ENCODE measurements at places on chromosomes 4 and X.

DNA sequence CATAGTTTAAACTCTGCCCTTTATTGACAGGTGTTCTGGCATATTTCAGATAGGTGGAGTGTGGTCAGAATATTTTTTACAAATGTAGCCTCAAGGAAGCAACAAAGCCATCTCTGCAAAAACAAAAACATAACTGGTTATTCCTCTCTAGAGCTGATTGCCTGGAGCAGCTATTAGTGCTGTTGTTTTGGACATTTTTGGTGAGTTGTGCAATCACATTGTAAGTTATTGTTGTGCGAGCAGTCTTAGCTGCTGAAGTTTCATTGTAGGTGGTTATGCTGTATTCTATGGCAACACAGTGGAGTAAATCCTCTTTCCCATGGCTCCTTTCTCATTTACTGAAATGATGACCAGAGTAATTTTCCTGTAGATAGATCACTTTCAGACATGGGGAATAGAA, 1413.0 kb downstream of the PCDH7 start:
- DNase-seq = no peak

GRCh38 chrX:105646592-105647372, 175.6 kb upstream of the NRK start:
- DNase-seq = no peak

DNA sequence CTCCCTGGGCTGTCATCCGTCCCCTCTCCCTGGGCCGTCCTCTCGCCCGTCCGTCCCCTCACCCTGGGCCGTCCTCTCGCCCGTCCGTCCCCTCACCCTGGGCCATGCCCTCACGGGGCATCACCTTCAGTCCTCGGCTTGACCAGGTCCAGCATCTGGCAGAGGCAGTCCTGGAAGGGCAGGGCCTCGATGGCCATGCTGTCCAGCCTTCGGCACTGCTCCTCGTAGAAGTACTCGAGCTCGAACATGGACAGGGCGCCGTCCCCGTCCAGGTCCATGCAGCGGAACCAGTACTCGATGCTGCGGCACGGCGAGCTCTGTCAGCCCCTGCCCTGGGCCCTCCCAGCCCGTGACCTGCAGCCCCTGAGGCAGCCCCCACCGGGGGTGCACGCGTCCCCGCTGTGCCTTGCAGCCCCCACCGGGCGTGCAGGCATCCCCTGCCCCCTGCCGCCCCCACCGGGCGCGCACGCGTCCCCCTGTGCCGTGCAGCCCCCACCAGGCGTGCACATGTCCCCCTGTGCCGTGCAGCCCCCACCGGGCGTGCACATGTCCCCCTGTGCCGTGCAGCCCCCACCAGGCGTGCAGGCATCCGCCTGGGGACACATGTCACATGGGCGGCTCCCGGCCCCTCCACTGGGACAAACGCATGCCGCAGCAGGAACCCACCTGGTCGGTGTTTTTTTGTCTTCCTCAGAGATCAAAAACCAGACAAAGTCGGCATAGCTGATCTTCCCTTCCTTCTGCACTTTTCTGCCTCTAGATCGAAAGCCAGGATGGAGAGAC, 22.2 kb upstream of the GTPBP6 start:
- no peak for DNase-seq

DNA sequence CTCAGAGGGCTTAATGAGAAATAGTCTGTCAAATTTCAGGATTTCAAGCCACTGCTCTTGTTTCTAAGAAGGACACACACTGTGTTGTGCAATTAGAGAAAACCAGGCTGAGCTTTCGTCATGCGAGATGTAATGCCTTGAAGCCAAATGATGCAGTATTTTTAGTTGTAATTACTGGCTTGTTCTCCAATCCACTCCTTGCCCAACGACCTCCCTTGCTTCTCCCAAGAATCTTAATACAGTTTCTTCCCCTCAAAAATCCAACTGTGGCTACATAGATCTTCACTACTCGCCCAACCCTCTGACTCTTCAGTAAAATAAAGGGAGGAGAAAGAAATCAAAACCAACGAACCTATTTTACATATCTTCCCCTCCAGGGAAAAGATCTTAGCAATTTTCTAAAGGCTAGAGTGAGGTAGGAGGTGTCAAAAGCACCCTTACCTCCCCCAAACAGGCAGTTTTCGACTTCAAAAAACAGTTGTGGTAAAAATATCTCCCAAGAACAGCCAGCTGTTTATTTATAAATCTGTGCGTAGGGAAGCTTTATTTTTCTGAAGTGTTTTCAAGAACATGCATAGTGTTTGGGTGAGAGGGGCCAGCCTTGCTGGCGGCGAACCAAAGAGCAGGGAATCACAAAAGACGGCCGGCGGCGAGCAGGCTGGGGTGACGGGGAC, 68.7 kb downstream of the MGST2 start:
- no peak for DNase-seq

- DNase-seq = no peak
Measured at GRCh38 chr4:90078440-90078839, 48.8 kb upstream of the CCSER1 start.

- no peak for DNase-seq
Measured at GRCh38 chr4:107579099-107579498, 140.9 kb downstream of the PAPSS1 start.

- no peak for DNase-seq
Measured at GRCh38 chr4:7768736-7769135, 170.9 kb downstream of the AFAP1 start.

- no peak for DNase-seq
Measured at GRCh38 chr4:57190601-57191481, 80.7 kb upstream of the IGFBP7 start.

- DNase-seq = no peak
Measured at GRCh38 chr4:26420913-26421312, 69.4 kb downstream of the CCKAR start.

- no peak for DNase-seq
Measured at GRCh38 chr4:148007792-148008191, 275.9 kb downstream of the ARHGAP10 start.

GRCh38 chr4:149409555-149409962, 406.1 kb downstream of the IQCM start:
- DNase-seq = no peak

- no peak for DNase-seq
Measured at GRCh38 chr4:122617597-122618593, 3.0 kb downstream of the IL21 start.

DNA sequence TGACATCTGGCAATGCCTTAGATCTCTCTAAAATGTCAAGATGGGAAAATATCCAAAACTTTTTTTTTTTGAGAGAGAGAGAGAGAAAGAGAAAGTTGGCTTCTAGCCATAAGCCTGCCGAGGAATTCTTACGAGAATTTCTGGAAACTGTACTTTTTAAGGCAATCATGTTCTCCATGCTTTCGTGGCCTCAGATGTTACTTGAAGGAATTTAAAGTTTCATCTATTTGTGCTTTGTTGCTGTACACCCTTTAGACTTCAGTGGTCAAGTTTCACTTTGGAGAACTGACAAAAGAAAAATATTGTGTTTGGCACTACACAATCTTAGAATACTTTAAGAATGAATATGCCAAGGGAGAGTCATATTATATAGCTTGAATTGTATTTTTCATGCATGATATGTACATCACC, 53.9 kb downstream of the FAT4 start:
- peak; percentile 76 for DNase-seq

GRCh38 chr4:72489267-72489666, 79.8 kb downstream of the ADAMTS3 start:
- no peak for DNase-seq

DNA sequence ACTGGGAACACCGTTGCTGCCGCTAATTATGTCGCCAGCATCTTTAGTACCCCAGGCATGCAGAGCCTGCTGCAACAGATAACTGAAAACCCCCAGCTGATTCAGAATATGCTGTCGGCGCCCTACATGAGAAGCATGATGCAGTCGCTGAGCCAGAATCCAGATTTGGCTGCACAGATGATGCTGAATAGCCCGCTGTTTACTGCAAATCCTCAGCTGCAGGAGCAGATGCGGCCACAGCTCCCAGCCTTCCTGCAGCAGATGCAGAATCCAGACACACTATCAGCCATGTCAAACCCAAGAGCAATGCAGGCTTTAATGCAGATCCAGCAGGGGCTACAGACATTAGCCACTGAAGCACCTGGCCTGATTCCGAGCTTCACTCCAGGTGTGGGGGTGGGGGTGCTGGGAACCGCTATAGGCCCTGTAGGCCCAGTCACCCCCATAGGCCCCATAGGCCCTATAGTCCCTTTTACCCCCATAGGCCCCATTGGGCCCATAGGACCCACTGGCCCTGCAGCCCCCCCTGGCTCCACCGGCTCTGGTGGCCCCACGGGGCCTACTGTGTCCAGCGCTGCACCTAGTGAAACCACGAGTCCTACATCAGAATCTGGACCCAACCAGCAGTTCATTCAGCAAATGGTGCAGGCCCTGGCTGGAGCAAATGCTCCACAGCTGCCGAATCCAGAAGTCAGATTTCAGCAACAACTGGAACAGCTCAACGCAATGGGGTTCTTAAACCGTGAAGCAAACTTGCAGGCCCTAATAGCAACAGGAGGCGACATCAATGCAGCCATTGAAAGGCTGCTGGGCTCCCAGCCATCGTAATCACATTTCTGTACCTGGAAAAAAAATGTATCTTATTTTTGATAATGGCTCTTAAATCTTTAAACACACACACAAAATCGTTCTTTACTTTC, 1.8 kb downstream of the UBQLN2 start:
- DNase-seq = no peak

GRCh38 chr4:152628128-152628527, 51.7 kb downstream of the TMEM154 start:
- no peak for DNase-seq

DNA sequence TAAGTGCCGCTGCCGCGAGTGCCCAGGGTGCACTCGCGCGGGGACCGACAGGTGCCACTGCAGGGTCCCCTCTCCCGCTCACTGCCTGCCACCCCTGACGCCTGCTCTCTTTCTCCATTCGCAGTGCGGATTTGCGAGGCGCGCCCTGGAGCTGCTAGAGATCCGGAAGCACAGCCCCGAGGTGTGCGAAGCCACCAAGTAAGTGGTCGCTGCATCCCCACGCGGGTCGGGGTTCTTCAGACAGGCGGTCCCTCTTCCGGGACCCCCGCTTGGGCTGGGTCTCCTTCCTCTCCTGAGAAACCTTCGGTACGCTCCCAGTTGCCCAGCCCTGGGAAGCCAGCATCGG, 547 bp downstream of the GUCY1A1 start:
- no peak for DNase-seq

DNA sequence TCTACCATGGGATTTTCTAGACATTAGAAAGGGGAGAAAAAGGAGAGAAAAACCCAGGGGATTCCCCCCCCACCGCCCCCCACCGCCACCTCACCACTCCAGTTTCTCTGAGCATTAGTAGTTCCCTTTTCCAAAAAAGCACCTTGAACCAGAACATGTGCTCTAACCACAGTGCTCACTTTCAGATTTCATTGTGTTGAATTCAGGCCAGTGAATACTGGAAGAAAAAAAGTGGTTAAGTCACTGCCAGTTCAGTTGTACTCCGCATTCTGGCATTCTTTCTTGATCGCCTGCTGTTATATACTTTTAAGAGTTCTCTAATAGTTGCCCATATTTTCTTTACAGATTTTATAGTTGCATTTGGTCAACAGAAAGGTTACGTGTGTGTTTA, 40.9 kb downstream of the JADE3 start:
- no peak for DNase-seq

DNA sequence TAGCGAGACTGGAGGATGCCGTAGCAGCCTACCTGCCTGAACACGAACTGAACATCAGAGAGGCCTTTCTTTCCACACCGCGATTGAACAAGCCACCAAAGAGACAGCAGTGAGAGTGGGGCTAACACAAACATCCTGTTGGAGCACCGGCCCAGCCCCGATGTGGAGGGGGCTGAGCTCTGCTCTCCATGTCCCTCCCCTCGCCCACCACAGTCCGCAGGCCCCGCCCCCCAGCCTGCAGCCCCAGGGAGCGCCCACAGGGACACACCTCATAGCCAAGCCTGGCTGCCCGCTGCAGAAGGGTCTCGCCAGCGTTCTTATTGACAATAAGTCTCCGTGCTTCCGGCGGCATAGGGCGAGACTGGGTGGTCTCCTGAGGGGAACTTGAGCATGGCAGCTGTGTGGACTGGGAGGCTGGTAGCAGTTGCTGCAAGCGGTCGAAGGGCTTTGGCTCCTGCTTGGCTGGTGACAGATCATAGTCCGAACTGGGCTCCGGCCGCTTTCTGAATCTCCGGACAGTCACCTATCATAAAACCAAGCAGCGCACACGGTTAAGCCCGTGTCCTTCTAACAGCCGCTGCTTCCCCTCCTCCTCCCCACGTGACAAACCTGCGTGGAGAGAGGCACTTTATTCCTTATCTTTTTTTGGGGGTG, 35.8 kb downstream of the BCOR start:
- DNase-seq = no peak

- no peak for DNase-seq
Measured at GRCh38 chrX:53321230-53321942, 40.0 kb upstream of the IQSEC2 start.

- DNase-seq = no peak
Measured at GRCh38 chr4:143407474-143407873, 70.8 kb downstream of the GAB1 start.

DNA sequence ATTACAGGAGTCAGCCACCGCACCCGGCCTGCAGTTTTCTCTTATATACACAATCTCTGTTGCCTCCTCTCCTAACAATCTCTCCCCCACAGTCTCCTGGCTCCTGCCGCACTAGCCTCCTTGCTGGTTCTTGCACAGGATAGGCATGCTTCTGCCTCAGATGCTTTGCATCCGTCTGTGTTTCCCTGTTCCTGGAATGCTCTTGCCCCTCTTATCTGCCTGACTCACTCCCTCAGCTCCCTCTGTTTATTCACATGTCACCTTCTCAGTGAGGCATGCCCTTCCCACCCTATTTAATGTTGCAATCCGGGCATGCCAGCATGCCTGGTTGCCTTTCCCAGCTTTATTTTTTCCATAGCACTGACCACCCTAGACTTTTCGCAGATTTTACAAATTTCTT, 161.9 kb downstream of the PHF8 start:
- DNase-seq = no peak

DNA sequence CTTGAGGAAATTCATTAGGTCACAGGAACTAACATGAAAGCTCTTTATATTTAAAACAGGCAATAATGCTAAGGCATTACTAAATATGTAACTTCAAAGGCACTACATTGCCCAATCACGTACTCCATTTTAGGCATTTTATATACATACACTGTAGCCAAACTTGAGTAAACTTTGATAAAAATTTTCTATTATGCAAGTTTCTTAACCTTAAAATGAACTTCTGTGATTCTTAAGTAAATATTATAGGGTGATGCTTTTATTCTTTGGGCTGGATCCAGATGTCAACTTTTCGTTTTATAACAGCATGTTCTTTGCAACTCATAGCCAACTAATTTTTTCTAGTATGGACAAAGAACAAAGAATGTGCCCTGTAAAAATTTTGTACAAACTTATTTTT, 28.3 kb upstream of the MAP9 start:
- no peak for DNase-seq

GRCh38 chr4:182578402-182578801, 335.2 kb downstream of the TENM3 start:
- no peak for DNase-seq
